Upper lobe of left lung (tissue), 6 donors: ENCODE measurements at places on chromosomes 4 and X.
A peak's percentile ranks its signal among the peaks of the same experiment; 100 is the strongest.

DNA sequence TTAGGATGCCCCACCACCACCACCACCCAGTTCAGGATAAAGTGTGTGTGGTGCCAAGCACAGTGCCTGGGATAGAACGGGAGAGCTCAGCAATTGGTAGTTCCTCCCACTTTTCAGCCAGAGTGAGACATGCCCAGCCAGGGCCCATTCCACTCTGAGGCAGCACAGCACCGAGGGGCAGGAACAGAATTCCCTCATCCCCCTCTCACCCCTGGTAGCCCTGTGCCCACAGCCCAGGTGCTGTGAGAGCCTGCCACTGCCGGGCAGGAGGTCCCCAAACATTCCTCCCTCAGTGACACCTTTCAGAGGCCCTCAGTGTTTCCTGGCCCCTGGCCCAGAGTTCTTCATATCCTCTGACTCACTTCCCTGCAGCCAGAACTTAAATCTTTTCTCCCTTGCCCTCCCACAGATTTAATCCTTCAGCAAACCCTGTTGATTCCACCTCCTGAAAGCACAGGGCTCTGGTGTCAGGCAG is 8.1 kb downstream of the RIPPLY1 start:
- H3K4me3 ChIP-seq = no peak overlapping the region
- H3K27me3 ChIP-seq = no peaks in the 10 kb centered on the region
- no peaks in the 10 kb centered on the region for H3K4me1 ChIP-seq
- DNase-seq = no peak
- no peak overlapping the region for H3K27ac ChIP-seq
- no peaks in the 10 kb centered on the region for H3K36me3 ChIP-seq

GRCh38 chr4:128604840-128605239 is 204.7 kb upstream of the JADE1 start:
- peaks cover 19% of the 10 kb centered on the region for H3K4me1 ChIP-seq
- no peaks in the 10 kb centered on the region for H3K27me3 ChIP-seq
- no peak overlapping the region for H3K4me3 ChIP-seq
- no peak overlapping the region for H3K27ac ChIP-seq

- no peaks in the 10 kb centered on the region for H3K4me1 ChIP-seq
- H3K36me3 ChIP-seq = no peaks in the 10 kb centered on the region
- H3K4me3 ChIP-seq = no peak overlapping the region
- H3K27ac ChIP-seq = no peak overlapping the region
- DNase-seq = no peak
- H3K27me3 ChIP-seq = no peaks in the 10 kb centered on the region
Observed at GRCh38 chrX:150472306-150472705, 96.1 kb upstream of the MTM1 start.

DNA sequence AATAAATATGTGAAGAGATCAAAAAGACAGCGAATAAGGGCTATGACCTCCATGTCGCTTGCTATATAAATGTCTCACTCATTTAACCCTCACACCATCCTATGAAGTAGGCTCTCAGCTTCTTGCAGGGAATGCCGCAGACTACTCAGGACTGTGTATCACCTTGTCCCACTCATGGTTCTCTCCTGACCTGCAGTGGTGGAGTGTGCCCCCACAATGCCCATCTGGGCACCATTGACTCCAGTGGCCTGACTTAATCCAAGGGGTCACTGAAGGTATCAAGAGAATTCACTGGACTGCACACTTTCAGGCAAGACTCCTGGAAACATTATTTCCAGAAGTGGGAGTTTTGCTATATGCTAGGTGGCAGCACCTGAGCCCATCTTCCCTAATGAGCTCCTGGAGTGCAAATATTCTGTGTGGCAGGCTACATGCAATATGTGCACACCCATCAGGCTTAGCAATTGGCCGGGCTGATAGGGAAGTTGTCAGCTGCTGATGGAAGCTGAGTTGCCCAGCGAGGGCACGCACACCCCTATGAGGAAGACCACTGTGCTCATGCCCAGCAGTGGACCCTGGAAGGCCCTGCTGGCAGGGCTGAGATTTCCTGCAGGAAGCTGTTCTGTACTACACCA is 8.2 kb upstream of the EFNB1 start:
- DNase-seq = no peak
- no peaks in the 10 kb centered on the region for H3K27me3 ChIP-seq
- no peak overlapping the region for H3K27ac ChIP-seq
- H3K4me3 ChIP-seq = no peak overlapping the region

GRCh38 chrX:39819921-39820849 is 277.6 kb downstream of the BCOR start:
- H3K27ac ChIP-seq = no peak overlapping the region
- H3K27me3 ChIP-seq = no peaks in the 10 kb centered on the region
- DNase-seq = peak; percentile 45
- peak overlapping the region; percentile 47 for H3K4me3 ChIP-seq
- H3K4me1 ChIP-seq = peaks cover 16% of the 10 kb centered on the region

DNA sequence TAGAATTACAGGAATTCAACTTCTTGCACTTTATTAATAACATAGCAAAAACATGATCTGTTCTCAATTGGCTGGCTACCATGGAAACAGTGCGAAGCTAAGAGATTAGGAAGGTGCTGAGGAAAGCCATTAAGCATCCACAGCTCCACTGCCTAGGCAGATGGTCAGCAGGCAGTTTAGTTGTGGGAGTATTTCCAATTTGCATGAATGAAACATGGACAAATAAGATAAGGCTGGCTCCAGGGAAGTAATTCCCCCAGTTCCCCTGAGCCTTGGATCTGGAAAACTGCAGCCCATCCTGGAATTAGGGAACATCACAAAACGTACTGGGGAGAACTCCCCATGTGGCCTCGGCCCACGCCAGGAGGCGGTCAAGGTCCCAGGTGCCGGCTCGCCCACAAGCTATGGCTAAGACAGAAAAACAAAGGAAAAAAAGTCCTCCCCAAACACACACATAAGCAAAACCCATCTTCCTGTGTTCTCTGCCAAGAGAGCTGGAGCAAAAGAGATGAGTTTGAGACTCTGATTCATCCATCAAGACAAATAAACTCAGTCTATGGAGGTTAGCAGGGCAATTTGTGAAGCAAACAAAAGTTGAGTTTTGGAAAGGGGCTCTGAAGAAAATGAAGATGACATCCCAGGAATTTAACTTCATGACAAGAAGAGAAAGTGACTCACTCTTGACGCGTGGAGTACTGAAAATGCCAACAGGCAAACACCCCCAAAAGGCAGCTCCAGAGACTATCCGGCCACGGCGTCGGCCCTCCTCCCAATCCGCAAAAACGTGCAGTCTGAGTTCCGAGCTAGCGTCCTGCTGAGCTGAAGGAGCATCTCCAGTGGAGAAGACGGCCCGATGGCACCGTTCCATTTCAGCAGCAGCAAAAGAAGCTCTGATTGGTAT is 45.1 kb downstream of the IGFBP7 start:
- H3K27me3 ChIP-seq = no peaks in the 10 kb centered on the region
- peak; percentile 66 for DNase-seq
- peaks cover 4% of the 10 kb centered on the region for H3K4me1 ChIP-seq

DNA sequence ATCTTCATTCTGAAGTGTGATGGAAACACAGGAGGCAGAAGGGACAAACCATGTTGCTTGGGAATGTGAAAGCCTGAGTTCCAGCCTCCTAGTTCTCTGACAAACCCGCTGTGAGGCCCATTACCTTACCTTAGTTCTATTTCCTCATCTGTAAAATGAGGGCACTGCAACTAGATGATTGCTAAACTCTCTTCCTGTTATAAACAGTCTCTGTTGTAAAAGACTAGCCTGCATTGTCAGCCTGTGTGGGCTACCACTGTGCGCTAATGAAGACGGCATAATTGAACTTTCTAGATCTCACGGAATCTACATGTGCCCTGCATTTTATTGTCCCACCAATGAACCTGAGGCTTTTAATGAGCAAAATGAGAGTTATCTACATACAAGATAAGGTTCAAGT is 147.2 kb downstream of the AFF2 start:
- no peak overlapping the region for H3K4me3 ChIP-seq
- H3K27ac ChIP-seq = no peak overlapping the region
- no peaks in the 10 kb centered on the region for H3K27me3 ChIP-seq
- no peaks in the 10 kb centered on the region for H3K36me3 ChIP-seq

DNA sequence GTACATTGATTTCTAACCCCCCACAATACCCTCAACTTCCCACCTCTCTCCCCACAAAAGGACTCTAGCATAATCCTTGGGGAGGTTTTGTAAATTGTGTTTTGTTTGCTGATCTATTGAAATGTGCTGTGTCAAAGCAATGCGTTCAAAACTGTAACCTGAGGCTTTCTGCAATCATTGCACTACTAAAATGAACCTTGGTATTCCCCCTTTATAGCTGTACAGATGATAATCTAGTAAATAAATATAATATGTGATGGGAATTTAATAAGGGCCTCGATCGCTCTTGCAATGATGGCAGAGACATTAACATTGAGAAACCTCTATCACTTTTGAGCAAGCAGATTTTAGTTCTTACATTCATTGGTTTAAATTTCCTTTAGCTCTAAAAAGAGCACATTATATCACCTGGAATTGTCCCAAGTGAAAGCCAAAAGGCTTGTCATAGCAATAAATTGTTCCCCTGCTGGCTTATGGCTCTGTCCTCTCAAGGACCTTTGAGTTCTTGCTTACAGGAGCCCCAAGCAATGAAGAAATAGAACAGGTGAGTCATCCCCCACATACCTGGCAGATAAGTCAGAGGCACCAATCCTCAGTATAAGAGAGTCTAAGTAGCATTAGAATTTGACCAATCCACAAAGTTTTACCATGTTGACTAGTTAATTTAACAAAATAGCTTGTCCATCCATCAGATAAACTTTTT is 18.4 kb upstream of the ACE2 start:
- H3K27ac ChIP-seq = no peak overlapping the region
- H3K27me3 ChIP-seq = no peaks in the 10 kb centered on the region
- H3K4me3 ChIP-seq = no peak overlapping the region
- peak; percentile 37 for DNase-seq
- H3K4me1 ChIP-seq = no peaks in the 10 kb centered on the region
- H3K36me3 ChIP-seq = no peaks in the 10 kb centered on the region

GRCh38 chr4:99670409-99671073 is 12.9 kb upstream of the C4orf54 start:
- H3K4me3 ChIP-seq = no peak overlapping the region
- no peaks in the 10 kb centered on the region for H3K4me1 ChIP-seq
- no peak for DNase-seq
- H3K27ac ChIP-seq = no peak overlapping the region

DNA sequence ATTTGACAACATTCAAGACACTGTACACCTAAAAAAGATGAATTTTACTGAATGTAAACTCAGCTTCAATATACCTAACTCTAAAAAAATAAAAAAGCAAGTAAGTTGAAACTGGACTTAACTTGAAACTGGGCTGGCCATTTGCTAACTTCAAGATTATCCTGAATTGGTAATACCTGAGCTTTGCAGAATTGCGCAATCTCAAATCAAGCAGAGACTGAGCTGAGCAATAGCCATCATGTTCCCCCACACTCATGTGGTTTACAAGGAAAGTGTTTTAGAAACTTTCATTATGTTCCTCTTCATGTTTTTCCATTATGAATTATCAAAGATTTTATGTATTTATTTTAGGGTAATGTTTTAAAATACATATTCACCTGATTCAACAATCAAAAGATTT is 38.7 kb downstream of the ANXA5 start:
- DNase-seq = no peak
- H3K4me3 ChIP-seq = no peak overlapping the region
- H3K4me1 ChIP-seq = no peaks in the 10 kb centered on the region
